ENCODE measurements at places on chromosomes 12 and 14.

- peak; percentile 11 for DNase-seq
Measured at GRCh38 chr14:88426271-88426670, 40.8 kb downstream of the SPATA7 start.

GRCh38 chr12:3097186-3097804 is 20.1 kb downstream of the TSPAN9 start:
- DNase-seq, result peak; percentile 92

DNA sequence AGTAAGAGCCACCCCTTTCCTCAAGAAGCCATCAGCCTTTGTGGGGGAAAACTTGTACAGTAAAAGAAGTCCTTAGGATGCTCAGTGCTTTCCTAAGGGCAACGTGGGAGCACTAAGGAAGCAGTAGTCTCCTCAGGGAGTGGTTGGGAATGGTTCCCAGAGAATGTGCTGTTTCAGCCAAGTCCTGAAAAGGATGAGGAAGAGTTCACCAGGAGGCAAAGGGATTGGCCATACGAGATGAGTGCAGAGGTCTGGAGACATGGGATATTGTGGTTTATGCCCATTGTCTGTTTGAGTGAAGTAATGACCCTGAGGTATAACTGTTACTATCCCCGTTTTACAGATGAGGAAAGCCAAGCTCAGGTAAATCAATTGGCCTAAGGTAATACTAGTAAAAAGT is 86.0 kb upstream of the ATF1 start:
- DNase-seq, result peak; percentile 62

DNA sequence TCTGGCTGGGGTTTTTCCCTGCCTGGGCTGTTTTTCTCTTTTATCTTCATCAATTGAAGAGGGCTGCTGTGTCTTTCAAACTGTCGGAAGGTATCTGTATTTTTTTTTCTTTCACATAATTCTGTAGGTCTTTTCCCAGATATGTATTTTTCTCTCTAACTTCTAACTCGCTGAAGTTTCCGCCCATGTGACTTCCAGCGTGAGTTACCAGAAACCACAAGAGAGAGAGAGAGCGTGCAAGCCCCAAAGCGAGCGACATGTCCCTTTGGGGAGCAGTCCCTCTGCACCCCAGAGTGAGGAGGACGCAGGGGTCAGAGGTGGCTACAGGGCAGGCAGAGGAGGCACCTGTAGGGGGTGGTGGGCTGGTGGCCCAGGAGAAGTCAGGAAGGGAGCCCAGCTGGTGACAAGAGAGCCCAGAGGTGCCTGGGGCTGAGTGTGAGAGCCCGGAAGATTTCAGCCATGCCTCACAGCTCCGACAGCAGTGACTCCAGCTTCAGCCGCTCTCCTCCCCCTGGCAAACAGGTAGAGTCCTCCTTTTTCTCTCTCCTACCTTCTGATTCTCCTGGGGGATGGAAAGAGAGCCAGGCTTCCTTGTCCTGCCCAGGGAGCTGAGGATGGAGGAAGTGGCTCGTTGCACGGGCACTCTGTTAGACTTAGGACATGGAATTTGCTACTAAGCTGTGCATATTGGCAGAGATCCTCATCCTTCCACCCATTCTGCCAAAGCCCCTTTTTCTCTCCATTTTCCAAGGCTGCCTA is at the start of gene BATF:
Gene BATF (plus strand): TSS at position 246 of the 759 bp plus-strand sequence. CDS start 214 bp downstream, at position 460.
- no peak for DNase-seq

DNA sequence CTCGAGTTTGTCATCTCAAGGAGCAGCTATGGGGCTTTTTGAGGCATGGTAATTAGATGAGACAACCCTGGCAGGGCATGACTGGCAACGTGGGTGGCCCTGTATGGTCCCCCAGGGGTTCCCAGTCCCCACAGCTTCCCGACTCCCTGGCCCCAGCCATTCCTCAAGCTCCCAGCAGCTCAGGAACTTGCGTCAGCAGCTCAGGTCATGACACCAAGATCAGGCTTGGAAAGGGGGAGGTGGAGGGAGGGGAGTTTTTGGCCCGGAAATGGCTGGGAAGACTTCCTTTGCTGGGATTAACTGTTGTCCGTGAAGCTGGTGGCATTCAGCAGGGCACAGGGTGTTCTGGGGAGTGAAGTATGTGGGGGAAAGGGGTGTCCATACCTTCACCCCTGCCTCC is 10.4 kb upstream of the NRIP2 start:
- DNase-seq, result peak; percentile 84

GRCh38 chr14:104051092-104051813 is 34.2 kb upstream of the ASPG start:
- DNase-seq, result no peak

DNA sequence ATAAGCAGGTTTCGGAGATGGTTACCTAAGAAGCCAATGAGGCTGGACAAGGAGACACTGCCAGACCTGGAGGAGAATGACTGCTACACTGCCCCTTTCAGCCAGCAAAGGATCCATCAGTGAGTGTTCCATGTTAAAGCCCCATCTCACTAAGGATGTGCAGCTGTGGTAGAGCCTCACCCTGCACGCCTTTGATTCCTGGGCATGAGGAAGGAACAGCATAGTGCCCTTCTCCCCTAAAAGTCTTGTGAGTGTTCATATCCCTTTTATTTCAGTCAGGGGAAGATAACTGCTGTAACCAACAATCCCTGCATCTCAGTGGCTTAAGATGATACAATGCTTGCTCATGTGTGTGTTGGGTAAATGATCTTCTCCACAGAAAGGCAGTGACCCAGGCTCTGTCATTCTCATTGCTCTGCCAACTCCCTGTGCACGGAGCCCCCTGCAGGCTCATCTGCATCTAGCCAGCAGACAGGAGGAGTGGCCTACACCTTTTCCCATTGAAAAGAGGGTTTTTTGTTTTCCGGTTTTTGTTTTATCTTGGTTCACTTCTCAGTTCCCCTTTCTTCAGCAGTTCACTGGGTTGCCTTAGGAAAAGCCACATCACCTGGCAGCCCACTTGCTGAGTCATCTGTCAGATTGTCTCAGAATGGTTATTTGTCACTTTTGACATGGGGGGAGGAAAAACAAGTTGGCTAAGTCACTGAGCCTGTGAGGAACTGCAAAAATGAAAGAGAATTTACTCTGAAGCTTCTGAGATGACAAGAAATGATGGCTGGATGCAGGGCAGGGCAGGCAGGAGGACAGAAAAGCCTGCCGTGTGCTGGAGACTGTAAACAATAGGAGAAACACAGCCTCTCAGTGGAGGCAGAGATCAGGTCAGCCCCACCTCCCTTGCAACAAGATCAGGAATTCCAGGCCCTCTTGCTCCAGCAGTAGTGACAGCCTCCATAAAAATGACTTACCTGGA is 193.3 kb downstream of the ANO4 start:
- DNase-seq, result peak; percentile 62

DNA sequence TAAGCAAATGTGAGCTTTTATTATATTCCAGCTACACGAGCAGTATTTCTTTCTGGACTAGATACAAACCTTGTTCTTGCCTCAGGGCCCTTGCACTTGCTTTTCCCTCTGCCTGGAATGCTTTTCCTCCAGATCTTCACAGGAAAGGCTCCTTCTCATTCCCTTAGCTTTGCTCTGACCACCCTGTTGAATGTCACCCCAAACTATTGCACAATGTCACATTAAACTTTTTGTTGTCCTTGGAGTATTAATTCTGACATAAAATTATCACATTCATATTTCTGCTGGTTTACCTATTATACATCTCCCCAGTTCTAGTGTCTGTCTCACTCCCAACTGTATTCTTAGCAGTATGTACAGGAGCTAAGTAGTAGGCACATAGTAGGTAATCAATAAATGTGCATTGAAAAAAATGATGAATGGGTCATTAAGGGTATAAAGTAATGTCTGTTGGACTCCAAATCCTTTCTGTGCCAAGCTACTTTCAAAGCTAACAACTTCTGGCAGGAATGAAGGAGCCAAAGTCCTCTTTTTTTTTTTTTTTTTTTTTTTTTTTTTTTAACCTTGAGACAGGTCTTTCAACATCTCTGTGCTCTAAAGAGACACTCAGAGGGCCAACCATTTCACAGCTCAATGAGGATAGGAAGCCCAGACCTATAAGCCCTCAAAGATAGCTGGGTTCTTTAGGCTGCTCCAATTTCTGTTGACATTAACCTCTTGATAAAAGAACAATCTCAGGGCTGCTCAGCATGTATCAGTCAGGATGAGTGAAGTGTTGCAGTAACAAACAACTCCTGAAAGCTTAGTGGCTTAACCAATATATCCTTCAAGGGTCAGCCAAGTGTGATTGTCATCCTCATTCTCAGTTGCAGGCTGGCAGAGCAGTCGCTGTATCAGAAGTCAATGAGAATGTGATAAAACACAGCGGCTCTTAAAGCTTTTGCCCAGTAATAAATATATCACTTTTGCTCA is 424.4 kb upstream of the TBX3 start:
- no peak for DNase-seq

- no peak for DNase-seq
Measured at GRCh38 chr14:29271669-29272068, 505.1 kb downstream of the FOXG1 start.

DNA sequence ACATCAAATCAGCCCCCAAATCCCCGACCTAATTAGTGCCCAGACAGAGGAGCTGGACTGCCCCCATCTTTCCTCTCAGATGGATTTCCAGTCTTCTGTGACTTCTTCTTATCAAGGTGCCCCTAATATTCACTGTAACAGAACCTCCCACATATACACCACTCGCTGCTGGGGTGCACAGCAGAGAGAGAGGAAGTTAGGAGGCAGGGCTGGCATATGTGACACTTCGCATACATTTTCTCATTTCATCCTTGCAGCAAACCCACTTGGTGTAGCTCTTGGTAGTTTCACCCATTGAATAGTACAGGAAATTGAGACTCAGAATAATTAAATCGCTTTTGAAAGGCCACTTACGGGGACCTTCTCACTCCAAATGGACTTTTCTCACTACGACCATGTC is 56.5 kb upstream of the CCND2 start:
- no peak for DNase-seq

DNA sequence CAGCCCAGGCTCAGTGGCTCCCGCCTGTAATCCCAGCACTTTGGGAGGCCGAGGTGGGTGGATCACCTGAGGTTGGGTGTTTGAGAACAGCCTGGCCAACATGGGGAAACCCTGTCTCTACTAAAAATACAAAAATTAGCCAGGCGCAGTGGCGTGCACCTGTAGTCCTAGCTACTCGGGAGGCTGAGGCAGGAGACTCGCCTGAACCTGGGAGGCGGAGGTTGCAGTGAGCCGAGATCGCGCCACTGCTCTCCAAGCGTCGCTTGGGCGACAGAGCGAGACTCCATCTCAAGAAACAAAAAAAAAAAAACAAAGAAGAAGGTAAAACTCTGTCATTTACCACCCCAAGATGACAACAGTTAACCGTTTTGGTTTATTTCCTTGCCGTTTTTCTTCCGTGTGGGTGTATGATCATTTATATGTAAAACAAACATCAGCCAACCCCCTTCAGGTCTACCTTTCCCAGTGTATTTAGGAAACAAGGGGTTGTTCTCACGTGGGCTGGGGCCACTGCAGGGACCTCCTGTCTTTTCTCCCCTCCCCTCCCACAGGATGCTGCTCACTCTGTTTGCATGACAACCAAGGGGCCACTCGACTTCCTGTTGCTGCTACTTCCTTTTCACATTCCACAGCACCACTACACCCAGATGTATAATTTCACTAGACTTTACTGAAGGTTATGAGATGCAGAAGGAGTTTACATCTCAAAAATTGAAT is 13.6 kb downstream of the TTC9 start:
- peak; percentile 10 for DNase-seq

DNA sequence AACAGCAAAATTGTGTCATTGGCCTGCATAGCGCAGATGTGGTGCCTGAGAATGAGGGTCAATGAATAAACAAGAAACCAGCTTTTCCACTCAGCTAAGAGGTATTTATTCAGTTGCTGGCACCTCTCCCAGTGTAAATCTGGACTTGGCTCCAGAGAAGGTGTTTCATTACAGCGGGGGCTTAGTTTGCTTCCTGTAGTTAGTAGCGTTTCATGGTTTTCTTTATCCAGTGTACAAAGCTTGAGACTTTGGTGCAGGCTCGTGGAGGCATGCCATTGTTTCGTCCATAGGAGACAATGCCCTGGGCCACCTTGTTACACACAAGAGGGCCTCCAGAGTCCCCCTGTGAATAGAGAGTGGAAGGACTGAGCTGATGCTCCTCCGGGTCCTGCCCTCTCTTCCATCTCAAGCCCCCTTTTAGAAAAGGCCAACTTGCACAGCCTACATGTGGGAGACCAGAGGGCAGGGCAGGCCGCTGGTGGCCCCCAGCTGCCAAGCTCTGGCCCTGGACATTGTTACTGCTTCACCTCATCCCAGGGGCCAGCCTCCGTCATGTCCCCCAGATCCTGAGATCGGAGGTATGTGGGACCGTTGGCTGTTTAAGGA is 3.0 kb downstream of the GZMB start:
- peak; percentile 36 for DNase-seq

GRCh38 chr12:13504074-13504473 is 307.5 kb downstream of the EMP1 start:
- no peak for DNase-seq

DNA sequence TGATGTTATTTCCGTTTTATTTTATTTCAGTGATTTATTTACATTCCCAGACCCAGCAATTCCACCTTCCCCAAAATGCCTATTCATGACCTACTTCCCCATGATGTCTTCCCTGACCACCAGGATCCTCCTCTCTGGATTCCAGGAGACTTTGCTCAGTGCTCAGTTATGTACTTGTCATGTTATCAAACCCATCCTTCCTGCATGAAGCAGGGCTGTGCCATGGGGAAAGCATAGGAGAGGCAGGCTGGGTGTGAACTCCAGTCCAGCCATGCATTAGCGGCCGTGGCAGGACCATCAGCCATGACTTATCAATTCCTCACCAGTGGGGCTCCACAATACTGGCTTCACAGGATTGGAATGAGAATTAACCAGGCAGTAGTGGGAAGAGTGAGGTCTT is 57.8 kb downstream of the B4GALNT3 start:
- DNase-seq, result no peak

- DNase-seq, result no peak
Measured at GRCh38 chr14:28785096-28785952, 18.7 kb downstream of the FOXG1 start.

DNA sequence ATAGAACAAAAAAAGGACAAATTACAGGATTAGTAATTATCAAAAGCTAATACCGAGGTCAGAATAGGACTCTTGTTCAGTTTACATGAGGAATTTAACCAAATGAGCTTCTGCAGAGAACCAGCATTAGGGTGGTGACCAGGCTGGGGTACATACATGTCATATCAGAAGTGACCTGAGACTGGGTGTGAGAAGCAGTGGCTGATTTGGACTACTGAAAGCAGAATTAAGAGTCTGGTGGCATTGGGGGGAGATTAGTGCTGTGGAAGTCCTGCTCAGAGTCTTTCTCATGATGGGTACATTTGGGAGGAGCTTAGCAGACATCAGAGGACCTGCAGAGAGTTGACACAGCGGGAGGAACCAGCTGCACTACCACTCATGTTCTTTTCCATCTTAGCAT is 21.7 kb downstream of the TRAF3 start:
- no peak for DNase-seq

- DNase-seq, result peak; percentile 68
Measured at GRCh38 chr12:16012117-16012516, 101.0 kb downstream of the DERA start.

GRCh38 chr12:3250576-3250975 is 173.4 kb downstream of the TSPAN9 start:
- no peak for DNase-seq

DNA sequence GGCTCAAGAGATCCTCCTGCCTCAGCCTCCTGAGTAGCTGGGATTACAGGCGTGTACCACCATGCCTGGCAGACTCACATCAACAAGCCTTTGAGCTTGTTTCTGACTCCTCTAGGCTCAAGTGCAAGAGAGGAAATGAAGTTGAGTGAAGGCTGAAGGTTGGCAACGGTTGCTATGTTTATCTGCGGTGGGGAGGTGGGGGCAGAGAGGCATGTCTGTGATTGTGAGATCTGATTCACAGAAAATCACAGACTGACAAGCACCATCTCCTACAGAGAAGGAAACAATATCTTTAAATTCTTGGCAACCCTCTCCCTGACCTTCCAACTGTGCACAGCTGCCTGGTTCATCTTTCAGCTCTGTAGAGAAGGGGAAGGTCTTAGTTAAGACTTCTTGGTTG is 22.1 kb upstream of the NINJ2 start:
- DNase-seq, result peak; percentile 68

All from fibroblast of pulmonary artery (primary cell).